Activated gamma-delta T cell treated with Interleukin-2 at 50 U/mL for 16 hours (primary cell): ENCODE measurements at places on chromosomes 1 and 21.

DNA sequence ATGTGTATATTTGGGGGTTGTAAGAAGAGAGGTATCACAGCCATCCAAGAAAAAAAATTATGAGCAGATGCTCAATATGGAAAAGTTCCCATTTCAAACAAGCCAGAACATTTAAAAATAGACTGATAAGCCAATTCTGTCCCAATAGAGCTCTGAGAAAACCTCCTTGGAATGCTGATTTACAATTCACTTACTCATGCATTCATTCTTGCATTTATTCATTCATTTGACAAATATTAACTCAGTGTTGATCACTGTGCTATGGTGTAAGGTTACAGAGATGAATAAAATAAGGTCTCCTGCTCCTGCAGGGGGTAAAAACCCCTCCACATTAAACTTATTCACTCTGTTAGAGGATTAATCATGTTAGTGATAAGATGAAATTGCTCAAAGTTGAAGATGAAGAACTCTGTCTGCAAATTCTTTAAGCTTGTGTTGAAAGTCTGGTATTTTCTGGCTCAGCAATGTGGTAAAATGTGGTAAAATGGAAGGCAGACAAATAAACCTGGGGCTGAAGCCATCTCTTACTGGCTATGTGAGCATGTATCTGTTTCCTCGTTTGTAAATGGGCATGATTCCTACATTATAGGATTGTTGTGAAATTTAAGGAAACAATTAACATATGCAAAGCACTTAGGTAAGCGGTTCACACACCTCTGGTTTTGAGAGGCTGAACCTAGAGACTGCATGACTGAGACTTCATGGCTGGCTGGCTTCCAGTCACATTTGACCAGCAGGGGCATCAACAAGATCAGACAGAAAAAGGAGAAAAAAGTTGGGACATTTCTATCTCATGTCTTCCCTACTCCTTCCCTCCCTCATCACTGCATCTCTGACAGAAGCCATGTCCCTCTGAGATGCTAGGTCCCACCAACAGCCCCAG lies 45.0 kb upstream of the DAB1 start:
- no peak for DNase-seq

GRCh38 chr1:64107118-64107519 lies 96.3 kb upstream of the UBE2U start:
- DNase-seq: no peak

DNA sequence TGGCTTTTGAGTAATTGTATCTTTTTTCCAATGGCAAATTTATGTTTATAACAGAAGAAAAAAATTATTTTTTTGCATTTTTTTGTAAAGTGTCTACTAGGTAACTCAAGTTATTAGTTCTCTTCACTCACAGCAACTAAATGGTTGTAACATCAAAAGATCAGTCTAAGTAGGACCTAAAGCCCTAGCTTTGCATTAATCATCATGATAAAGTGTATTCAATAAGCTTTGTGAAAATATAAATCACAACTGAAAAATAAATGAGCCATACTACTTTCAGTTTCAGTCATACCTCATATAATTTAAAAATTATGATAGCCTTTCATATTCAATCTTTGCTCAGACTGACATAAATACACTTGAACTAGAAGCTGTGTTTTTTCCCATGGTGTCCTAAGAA lies 6.9 kb downstream of the TAF5L start:
- no peak for DNase-seq

- DNase-seq: no peak
Observed at GRCh38 chr1:55928576-55928975, 650.8 kb downstream of the PLPP3 start.

DNA sequence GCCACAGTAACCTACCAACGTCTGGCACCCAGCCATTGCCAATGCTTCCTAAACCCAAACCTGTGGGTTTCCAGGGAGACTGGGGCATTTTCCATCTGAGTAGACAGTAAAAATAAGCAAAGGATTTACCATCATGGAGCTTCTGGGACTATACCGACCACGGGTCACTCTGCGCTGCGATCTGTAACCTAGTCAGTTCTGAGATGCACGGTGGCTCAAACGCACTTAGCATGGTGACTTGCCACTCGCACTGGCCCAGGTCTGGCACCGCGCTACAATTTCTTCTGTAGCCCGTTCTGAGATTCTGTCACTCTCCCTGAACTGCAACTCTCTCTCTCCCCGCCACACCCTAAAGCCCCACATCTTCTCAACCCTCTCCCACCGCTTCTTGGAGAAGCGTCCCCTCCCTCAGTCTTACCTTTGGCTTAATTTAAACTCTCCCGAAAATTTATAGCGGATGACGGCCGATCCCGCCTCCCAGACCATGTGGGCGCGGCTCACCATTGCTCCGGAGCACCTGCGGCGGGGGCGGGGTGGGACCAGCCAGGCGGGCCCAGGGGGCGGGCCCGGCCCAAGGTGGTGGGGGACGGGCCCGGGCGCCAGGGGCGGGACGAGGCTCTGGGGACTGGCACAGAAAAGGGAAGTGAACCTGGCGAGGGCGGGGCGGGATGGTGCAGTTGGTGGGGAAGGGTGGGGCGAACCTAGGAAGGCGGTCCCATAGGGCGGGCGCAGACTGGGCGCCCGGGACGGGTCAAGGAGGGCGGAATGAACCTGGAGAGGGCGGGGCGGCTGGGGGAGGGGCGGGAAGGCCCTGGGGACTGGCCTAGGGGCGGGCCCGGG lies 493 bp upstream of the MAP3K21 start:
- DNase-seq: peak; percentile 83

DNA sequence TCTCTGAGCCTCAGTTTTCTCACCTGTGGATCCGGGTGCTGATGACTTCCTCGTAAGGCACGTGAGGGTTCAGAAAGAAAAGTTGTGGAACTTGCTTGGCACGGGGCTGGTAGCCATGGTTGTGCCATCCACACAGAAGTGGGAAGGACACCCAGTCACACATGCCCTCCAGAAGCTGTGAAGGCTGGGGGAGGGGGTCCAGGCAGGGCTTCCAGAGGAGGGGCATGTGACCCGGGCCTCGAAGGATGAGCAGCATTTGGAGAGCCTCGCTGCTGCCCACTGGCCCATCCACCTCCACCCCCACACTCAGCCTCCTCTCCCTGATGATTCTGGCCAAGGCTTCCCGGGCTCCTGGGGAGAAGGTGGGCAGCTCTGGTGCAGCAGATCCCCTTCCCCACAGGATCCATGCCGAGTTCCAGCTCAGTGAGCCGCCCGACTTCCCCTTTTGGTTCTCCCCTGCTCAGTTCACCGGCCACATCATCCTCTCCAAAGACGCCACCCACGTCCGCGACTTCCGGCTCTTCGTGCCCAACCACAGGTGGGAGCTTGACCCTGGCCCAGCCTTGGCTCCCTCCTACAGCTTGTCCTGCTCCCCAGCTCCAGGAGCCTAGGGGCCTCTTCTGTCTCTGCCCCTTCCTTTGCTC lies 9.4 kb downstream of the SELENON start:
- DNase-seq: no peak

DNA sequence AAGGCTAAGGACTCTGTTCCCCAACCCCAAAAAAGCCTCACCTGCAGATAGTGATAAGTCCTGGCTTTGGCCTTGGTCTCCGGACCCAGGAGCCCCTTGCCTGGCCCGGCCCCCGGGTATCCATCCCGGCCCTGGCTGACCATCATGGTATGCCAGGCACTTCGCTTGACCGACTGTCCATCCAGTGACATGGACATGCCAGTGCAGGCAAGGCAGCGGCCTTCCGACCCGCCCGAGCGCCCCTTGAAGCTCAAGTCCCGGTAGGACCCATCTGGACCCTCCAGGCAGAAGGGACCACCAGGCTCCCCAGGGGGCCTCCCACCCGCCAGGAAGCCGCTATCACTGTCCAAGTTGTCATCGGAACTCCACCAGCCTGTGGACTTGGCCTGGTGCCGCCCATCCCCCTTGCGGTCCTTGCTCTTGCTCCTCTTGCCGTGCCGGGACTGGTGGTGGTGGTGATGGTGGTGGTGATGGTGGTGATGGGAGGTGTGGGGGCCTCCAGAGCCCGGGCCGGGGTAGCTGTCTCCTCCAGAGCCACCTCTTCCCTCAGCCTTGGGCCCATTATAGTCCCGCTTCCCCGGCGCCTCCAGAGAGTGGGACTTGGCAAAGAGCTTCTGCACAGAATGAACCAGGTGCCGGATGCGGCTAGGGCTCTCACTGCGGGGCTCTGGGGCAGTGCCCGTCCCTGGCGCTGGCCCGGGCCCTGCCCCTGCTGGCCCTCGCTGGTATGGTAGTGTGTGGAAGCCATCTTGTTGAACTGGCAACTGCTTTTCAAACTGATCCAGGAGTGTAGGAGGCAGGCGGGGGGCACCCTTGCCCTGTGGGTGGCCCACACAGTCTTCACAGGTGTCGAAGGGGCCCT lies 25.0 kb downstream of the DLGAP3 start:
- DNase-seq: no peak

GRCh38 chr1:169894424-169895145 lies 889 bp upstream of the SCYL3 start:
- DNase-seq: no peak

GRCh38 chr1:246160905-246161304 lies 346.2 kb downstream of the SMYD3 start:
- no peak for DNase-seq

GRCh38 chr1:51542158-51542953 lies 23.3 kb upstream of the EPS15 start:
- no peak for DNase-seq
